AG10803 (cell line): ENCODE measurements at places on chromosomes 4 and X.

DNA sequence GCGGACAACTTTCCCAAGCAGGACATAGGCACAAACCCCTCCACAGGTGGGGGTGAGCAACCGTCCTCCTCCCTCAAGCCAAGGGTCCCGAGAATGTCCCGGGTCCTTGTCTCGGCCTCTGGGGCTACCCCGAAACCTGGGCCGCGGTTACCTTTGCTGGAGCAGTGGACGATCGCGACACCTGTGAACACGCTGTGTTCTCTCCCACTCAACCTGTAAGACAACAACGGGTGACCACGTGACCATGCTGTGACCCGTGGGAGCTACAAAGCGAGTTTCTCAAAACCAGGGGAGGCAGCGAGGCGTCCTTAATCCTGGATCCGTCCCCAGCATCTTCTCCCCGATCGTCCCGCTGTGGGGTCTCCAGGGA is 17.9 kb downstream of the ASMTL start:
- no peak for DNase-seq

DNA sequence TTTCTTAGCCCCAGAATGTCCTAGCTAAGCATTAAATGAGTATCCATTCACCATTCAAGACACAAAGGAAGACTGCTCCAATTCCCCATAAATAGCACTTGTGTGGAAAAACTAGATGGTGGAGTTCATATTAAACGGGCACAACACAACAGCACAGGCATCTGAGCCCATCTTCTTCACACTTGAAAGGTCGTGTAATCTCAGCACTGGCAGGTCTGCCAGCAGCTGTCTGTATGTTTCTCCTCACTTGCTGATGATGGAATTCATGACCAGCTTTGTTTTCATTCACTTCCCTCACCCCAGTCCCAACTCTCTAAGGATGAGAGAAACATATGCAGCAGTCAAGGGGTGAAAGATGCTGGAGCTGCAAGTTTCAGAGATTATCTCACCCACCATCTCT is 148.7 kb downstream of the AFAP1 start:
- DNase-seq: no peak

GRCh38 chr4:1749370-1749769 is 28.0 kb downstream of the TACC3 start:
- no peak for DNase-seq

- peak; percentile 8 for DNase-seq
These were observed 136.0 kb downstream of the UGT8 start for GRCh38 chr4:114734594-114734993.

DNA sequence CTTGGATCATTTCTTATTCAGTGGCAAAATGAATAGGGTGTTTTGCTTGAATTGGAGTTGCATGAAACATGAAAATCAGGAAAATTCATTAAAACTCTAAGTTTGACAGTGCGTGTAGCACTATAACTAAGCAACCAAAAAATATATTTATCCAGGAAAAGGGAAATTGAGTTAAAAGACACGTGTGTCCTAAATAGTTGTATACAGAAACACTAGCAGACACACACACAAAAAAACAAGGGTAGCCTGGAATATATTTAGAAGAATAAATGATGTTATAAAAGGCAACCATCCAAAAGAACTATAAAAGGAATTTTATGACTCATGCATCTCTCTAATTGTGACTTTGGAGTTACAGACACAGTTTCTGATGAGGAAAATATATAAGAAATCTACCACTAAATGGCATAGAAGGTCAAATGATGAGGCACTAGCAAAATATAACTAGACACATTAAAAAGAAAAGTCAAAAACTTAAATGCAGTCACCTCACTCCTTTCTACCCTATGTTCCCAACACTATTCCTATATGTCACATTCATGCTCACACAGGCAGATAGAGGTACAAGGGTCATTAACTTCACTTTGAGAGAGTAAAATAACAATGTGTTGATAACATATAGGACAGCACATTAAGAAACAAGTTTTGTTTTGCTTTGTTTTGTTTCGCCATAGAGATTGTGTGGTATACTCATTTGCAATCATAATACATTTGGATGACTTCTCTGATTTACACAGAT is 793.6 kb upstream of the INTU start:
- peak; percentile 44 for DNase-seq

DNA sequence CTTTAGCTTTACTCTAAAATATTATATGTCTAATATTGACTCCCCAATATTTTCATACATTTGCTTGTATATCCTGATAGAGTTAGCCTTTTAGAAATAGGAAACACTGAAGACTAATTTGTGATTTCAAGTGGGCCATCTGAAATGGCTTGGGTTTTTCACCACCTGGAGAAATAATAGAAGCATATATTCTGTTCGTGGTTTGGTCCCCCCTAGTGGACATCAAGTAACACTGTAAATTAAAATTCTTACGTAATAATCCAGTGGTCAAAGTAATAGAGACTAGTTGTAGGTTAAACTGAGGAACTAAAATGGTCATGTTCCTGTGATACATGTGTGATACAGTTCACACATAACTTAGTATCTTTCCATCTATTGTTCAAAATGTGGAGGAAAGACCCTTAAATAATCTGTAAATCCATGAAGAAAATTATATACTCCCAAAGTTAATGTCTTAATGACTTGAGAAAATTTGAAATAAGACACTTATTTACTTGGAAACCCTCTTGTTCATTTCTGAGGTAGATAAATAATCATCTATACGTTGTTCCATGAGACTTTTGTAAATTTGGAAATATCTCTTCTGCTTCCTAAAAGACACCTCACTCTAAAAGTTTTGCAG is 79.8 kb upstream of the SMARCAD1 start:
- peak; percentile 23 for DNase-seq

- peak; percentile 99 for DNase-seq
These were observed 224.0 kb downstream of the APBB2 start for GRCh38 chr4:40990236-40990898.

GRCh38 chr4:4867375-4868039 is 8.0 kb downstream of the MSX1 start:
- DNase-seq: no peak

GRCh38 chrX:9471571-9471985 is 6.7 kb downstream of the TBL1X start:
- DNase-seq: no peak

- no peak for DNase-seq
These were observed 357.8 kb upstream of the SLC7A11 start for GRCh38 chr4:138599965-138600364.

- no peak for DNase-seq
These were observed 2365.5 kb downstream of the PCDH7 start for GRCh38 chr4:33085709-33086108.

DNA sequence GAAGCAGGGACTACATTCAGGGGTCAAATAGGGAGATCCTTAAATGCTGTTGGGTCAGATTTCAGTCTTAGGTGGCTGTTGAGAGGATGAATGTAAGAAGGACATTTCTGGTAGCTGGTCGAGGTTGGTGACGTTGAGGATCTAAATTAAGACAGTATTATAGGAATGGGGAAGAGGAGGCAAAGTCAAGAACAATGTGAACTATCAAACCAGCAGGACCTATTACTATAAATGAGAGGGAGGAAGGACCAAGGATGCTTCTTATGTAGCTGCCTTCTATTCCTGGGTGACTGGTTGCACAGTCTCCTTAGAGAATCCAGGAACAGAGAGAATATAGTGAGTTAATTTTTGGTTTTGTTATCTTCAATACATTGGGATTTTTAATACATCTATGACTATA is 118.5 kb upstream of the BMPR1B start:
- no peak for DNase-seq

DNA sequence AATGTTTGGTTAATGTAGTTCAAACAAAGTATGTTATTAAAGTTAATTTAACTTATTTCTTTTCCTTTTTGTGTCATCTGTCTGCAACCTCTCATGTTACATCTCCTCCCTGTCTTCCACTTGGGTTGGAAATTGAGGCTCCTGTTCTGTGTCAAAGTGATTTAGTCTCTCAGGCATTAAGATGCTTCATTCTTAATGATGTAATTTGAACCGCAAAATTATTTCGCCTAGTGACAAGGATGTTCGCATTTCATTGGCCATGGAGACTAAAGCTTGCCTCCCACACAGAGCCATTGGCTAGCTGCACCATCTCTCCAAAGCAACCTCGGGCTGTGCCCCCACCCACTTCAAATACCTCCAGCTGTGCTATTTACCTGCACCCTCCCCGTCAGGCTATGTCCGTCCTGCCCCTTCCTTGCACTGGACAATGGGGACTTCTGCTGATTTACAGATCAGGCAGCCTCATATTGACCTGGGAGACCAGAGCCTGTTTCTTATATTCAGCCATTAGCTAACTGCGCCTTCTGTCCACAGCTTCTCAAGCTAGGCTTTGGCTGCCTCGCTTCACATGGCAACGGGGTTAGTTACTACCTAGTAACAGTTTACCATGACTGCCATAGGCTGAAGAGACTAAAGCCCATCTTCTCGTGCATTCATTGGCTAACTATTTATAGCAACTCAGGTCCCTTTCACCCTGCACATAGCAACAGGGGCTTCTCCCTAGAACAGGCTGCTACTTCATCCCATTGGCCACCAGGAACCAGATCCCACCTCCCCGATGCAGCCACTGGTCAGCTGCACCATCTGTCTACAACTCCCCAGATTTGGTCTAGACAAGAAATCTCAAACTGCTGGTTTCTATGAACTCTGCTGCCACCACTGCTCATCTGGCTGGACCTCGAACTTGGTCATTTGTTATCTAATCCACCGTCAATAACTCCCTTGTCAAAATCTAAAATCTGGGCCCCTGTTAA is 8.6 kb upstream of the ZNF157 start:
- DNase-seq: peak; percentile 86

DNA sequence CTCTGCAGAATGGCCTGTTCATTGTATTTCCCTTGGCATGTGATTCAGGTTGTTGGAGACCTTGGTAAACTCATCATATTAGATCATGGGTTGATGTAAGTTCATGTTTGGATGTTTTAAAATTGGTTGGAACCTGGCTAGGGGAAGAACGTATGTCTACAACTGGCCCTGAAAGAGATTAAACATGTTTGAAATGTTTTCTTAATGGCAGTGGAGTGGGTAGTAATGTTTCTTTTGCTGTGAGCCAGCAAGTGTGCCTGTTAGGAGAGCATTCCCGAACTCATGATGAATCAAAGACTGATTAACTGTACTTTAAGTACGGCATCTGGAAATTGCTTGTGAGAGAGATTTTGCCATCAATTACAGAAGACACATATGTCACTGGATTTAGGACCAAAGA is 44.5 kb upstream of the SLC4A4 start:
- DNase-seq: peak; percentile 29

DNA sequence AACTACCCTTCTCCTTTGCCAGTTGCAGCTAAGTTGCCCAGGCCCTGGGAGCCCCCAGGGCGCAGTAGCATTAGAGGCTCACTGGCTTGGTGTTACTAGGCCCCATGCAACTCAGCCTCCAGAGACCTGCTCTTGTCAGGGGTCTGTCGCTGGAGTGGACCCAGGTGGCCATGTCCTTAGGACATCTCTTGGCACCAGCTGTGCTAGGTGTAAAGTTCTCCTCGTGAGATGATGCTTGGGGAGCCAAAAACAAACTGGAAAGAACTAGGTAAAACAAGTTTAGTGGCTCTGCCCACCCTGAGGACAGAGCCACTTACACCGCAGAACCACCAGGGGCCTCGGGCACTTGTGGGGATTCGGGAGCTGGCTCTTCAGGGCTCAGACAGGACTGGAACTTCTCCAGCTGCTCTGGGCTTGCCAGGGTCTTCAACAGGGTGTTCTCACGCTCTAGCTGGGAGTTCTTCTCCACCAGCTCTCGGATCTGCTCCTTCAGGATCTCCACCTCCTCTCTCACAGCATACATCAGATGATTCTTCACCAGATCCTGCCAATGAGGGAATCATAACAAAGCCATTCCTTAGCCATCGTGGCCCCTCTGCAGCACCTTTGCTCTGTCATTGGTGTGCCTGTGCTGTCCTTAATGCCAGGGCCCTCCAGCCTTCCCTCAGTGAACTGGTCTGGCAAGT is 61.2 kb downstream of the TSC22D3 start:
- peak; percentile 8 for DNase-seq

DNA sequence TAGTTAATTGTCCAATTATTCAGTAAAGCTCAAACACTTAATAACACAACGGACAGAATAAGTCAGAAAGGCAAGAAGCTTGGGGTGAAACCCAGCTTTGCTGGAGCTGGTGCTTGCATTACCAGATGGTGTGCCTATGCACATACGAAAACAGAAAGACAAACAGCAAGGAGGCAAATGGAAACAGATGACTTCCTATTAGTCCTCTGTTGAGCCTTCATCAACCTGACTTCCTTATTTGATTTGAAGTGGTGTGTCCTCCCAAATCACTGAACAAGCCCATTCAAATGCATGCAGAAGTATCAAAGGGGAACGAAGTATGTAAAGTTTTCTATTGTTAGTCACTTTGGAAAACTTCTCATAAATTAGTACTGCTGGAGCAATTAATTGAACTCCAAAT is 166.2 kb downstream of the ATP10D start:
- no peak for DNase-seq

DNA sequence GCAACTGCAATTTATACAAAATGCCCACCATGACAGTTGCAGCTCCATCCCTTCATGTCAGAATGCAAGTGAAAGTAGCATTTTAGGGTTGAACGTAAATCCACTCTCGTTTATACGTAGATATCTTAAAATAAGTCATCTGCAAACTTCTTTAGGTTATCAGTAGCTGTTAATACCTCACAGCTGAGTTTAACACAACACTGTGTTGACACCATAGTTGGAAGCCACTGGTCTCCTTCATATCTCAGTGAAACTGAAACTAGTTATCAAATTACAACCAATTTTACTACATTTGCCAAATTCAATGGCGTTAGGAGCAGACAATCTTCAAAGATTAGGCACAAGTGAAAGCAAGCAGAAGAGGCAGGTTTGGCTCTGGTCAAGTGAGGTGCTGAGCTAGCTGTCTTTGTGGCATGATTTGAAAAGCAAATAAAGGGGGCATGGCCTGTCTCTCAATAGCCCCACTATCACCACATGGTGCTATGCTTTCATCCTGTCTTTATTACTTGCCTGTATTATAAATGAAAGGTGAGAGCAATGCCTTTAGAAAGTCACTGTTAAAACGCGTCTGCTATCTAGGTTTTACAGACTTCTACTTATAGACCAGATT is 12.3 kb downstream of the PPP3CA start:
- no peak for DNase-seq

DNA sequence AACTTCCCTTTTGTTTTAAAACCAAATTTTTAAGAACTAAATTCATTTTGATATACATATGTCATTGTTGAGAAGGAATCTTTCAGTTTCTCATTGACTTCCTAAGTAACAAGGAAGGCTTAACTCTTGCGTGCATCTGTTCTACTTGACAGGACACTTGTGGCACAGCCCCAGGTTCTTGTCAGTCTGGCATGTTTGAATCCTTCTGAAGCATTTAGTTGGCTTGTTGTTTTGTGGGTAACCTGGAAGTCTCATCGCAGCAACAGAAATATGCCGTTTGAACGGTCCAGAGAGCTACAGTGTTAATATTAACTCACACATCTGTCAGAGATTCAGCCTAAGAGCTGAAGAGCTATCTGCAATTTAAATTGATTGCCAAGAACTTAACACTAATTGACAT is 76.0 kb downstream of the GLRA3 start:
- DNase-seq: no peak

DNA sequence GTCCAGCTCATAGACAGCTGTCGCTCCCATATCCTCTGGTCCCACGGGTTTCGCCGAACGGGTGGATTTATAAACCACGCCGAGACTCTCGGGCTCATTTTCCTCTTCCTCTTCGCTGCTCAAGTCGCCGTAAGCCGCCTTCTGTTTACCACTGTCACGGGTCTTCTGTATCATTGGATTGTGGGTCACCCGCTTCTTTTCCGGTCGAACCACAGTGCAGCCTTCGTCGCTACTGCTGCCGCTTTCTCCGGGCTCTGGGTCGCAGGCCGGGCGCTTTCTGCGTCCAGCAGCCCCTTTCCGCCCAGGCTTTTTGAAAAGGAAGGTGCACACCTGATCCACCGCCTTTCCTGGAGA is 311 bp downstream of the RNF113A start:
- DNase-seq: no peak
